ENCODE measurements at places on chromosomes 12 and 14. TPM values are rescaled to one million over a fixed set of nuclear protein-coding genes. Genes with fewer than 3 reads are reported as not detected.

The ITGB7 gene
- total RNA-seq = 0.12 TPM

GRCh38 chr14:92973261-92973797 lies 50.4 kb downstream of the CHGA start:
- DNase-seq = peak; percentile 88

- peak; percentile 78 for DNase-seq
These were observed 75.3 kb upstream of the TMPO start for GRCh38 chr12:98439981-98440581.

DNA sequence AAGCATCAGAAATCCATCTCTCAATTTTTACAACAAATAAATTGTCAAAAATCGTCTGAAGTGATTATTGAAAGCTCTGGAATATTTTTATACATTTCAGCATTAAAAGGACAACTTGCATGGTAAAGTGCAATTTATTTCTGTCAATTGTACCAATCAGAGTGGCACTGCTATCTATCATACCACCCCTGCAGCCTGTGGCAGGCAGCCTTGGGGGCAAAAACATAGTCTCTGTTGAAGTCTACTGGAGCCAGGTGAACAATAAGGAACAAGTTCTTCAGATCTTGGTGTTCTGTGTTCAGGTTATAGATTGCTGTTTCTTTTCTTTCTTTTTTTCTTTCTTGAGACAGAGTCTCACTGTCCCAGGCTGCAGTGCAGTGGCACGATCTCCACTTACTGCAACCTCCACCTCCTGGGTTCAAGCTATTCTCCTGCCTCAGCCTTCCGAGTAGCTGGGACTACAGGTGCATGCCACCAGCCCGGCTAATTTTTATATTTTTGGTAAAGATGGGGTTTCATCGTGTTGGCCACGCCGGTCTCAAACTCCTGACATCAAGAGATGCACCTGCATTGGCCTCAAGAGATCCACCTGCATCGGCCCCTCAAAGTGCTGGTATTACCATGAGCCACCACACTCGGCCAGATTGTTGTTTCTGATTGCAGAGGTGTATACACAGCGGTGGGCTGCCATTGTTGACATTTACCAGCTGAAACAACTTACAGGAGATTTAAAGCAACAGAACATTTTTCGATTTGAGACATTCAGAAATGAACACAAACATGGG lies 629.6 kb downstream of the SLC16A7 start:
- no peak for DNase-seq

The RNF212B gene
- not detected for total RNA-seq

DNA sequence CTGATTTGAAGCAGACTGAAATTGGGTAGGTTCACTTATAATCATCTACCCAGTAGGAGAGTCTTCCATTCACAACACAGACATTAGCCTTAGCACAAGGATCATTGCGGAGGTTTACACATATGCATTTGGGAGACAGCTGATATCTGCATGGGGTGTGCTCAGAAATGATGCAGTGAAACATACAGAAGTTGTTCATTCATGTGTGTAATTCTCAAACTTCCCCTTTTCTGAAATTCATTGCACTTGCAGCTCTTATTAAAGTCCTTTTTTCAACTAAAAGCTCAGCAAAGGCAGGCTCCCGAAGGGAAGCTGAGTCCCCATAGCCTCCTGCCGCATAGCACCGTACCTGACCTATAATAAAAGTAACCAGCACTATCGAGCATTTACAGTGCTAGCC lies 218.3 kb upstream of the CRY1 start:
- DNase-seq = no peak

DNA sequence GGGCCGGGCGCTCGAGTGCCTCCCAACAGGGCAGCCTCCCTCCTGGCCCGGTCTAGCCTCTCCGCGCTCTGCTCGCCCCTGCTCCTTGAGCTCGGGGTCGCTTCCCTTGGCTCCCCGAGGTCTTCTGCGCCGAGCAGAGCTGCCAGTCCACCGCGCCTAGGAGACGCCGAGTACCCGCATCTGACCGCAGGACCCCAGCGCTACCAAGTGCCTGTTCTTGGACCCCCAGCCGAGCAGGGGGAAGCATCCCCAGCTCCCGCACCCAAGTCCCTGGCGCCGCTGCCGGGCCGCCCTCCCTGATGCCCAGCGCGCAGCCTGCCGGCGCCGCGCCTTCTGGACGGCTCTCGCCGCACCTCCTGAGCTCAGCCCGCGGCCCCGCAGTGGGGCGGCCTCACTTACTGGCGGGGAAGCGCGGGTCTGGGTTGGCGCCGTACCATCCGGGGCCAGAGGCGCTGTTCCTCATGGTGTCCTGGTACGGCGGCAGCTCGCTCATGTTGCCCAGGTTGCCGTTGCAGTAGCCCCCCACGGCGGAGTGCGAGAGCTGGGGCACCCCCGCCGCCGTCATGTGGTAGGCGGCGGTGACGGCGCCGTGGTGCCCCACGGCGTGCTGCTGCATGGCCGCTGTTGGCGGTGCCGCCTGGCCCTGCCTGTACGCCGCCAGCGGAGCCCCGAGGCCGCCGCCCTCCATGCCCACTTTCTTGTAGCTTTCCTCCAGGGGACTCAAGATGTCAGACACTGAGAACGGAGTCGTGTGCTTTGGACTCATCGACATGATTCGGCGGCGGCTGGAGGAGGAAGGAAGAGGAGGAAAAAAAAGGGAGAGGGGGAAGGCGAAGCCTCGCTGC lies 1.2 kb downstream of the NKX2-1 start:
- no peak for DNase-seq

DNA sequence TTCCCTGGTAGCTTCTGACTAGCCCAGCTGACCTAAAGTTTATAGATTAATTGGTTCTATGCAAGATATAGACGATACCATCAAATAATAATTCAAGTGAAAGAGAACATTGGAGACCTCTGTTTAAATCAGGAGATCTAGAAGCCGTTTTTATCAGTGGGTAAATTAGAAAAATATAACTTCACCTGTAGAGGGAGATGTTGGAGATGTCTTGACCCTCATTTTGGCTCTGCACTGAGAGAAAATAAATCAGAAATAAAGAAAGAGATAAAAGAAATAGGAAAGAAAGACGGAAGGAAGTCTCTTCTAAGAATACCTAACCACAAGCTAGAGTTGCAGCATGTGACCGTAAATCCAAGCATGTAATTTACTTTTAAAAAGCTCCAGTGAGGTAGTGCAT lies 684.5 kb downstream of the C12orf50 start:
- no peak for DNase-seq

The GNG2 gene
- 7.0 TPM for total RNA-seq
